ENCODE measurements at places on chromosomes 1 and 21. TPM values are rescaled to one million over a fixed set of nuclear protein-coding genes. Genes with fewer than 3 reads are reported as not detected.

- no peak for DNase-seq
Observed at GRCh38 chr1:180163041-180163440, 8.4 kb downstream of the QSOX1 start.

DNA sequence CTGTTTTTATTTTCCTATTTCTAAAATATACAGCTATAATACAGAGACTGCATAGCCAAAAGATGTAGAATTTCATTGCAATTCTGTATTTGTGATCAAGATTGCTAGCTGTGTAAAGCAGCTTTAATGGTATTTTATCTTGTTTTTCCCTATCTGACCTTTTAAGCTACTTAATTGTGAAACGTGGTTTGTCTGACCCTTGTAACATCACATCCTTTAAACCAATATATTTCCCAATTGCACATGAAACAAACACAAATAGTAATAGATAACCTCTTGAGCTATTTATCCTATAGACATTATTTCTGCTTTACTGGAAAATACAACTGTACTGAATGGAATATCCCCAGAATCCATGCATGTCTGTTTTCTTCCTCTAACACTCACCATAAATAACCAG, 112.2 kb upstream of the PLPPR4 start:
- no peak for DNase-seq

GRCh38 chr1:164466001-164466421, 93.0 kb upstream of the PBX1 start:
- DNase-seq: no peak

DNA sequence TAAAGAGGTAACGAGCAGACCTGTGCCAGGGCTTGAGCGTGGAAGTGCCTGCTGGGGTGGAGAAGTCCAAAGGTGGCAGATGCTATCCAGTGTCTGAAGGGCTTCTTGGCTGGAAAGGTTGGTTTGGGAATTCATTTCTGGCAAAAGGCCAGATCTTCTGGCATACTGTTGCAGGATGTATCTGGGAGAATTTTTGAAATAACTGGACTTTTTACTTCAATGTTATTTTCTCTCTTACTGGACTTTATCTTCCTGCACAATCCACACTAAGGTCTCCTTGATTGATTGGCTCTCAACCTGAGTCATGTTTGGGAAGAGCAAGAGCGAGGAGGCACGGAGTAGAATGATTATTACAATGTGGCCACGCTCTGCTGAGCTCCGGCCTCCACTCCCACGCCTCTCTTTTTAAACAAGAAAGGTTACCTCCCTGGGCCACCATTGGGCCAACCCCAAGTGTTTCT, 278.4 kb downstream of the TM2D1 start:
- DNase-seq: no peak

Gene FCGR2B
- total RNA-seq: not detected

GRCh38 chr1:150568594-150568966, 10.8 kb downstream of the MCL1 start:
- DNase-seq: no peak

GRCh38 chr1:155006601-155007101, 4.0 kb downstream of the ZBTB7B start:
- no peak for DNase-seq

Gene TMEM52
- total RNA-seq: 29.1 TPM

DNA sequence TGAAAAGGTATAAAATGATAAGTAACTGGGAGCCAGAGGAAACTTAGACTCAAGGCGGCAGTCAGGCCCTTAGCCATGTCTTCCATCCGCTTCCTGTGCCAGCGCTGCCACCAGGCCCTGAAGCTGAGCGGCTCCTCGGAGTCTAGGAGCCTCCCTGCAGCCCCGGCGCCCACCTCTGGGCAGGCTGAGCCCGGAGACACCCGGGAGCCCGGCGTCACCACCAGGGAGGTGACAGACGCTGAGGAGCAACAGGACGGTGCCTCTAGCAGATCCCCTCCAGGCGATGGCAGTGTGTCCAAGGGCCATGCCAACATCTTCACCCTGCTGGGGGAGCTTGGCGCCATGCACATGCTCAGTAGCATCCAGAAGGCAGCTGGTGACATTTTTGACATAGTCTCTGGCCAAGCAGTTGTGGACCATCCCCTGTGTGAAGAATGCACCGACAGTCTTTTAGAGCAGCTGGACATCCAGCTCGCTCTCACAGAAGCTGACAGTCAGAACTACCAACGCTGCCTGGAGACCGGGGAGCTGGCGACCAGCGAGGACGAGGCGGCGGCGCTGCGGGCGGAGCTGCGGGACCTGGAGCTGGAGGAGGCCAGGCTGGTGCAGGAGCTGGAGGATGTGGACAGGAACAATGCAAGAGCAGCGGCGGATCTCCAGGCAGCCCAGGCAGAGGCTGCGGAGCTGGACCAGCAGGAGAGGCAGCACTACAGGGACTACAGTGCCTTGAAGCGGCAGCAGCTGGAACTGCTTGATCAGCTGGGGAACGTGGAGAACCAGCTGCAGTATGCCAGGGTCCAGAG, at the start of gene BECN2:
Gene BECN2 (plus strand): TSS at position 76 of the 803 bp plus-strand sequence. CDS start 0 bp downstream, at position 76.
- DNase-seq: no peak

- no peak for DNase-seq
Observed at GRCh38 chr21:31609081-31609480, 50.4 kb upstream of the SOD1 start.

DNA sequence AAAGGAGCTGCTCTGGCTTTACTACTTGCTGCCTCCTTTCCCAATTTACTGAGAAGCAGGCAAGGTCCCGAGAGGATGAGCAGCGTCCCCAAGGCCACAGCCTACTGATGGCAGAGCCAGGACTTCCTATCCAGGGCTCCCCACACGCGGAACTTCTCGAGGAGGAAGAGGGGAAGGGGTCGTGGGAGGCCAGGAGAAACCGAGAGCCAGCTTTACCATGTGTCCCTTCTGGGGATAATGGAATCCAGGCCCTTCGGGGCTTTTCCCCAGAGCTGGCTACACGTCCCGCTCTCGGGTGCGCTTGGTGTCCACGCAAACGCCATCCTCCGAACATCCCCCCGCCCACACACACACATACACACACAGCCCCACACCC, 4.3 kb upstream of the CCN1 start:
- DNase-seq: peak; percentile 5

Gene TCHH
- not detected for total RNA-seq

Gene TSPEAR
- 3.2 TPM for total RNA-seq
